ENCODE measurements at places on chromosomes 5 and 9.

DNA sequence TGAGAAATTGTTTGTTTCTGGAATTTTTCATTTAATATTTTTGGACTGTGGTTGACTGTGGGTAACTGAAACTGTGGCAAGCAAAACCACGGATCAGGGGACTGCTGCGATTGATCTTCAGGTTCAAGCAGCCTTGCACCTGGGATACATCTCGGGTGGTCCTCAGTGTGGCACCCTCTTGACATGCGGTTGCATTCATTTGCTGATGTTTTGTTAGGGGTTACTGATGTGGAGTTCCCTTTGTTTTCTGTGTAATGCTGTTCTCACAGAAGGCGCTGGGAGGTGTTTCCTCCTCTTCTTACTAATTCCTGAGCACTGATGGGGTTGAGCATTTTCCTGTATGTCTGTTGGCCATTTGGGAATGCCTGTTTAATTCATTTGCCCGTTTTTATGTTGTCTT, 60.4 kb downstream of the EHMT1 start:
- DNase-seq = no peak

- DNase-seq = no peak
These were observed 315.5 kb upstream of the RGMB start for GRCh38 chr5:98458004-98458403.

DNA sequence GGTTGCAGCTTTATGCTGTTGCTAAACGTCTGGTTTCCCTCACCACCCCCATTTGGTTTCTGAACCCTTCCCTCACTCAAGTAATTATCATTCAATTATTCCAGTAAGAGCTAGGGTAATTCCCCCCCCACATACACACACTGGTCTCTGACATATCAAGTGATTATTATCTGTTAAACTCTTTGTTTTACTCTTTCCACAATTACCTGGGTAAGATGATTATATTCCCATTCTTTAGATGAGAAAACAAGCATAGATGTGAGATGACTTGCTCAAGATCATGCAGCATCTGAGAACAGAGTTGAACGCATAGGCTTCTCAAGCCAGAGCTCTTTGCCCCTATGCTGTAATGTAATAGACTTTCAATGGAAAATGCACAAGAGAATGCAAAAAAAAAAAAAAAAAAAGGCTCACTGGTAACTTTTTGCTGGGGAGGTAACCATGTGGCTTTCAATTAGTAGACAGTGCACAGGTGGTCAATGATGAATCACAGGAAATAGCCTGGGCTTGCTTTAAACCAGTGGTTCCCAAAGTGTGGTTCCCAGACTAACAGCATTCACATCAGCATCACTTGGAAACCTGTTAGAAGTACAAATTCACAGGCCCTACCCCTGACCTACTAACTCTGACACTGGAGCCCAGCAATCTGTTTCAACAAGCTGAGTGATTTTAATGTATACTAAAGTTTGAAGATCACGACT, 87.6 kb downstream of the PIK3R1 start:
- DNase-seq = no peak

GRCh38 chr9:90219548-90220118, 423.0 kb downstream of the DIRAS2 start:
- DNase-seq = no peak

- no peak for DNase-seq
These were observed 623.5 kb upstream of the NUDT12 start for GRCh38 chr5:104186100-104186499.

- DNase-seq = no peak
These were observed 68.2 kb downstream of the KCNT1 start for GRCh38 chr9:135770203-135770535.

DNA sequence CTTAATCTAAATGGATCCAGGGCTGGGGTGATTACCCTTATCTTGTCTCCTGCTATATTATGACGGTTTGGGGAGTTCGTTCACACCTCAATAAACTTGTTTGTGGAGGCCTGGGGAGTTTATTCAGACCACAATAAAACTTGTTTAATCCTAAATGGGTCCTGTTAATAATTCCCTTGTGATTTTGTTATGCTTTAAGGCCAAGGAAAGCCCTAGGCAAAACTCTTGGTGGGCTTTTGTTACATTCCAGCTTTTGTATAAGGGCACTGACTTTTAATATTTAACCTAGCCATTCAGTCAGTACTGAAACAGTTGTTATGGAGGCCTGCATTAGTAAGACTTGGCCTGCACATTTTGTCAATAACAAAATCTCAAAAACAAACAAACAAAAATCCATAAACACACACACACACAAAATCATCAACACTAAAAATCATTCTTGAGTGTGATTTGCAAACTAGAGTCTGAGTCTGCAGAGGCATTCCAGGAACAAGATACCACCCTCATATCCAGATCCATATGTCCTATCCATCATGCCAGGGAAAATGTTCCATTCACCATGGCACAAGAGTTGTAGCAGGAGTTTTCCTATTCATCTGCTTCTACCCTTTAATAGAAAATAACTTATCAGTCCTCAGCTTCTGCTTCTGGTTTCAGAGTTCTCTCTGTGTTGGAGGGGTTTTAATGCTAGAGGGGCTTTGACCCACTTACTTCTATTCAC, 421.7 kb downstream of the AGTPBP1 start:
- no peak for DNase-seq

- no peak for DNase-seq
These were observed 24.8 kb upstream of the CTNNAL1 start for GRCh38 chr9:109037946-109038715.

DNA sequence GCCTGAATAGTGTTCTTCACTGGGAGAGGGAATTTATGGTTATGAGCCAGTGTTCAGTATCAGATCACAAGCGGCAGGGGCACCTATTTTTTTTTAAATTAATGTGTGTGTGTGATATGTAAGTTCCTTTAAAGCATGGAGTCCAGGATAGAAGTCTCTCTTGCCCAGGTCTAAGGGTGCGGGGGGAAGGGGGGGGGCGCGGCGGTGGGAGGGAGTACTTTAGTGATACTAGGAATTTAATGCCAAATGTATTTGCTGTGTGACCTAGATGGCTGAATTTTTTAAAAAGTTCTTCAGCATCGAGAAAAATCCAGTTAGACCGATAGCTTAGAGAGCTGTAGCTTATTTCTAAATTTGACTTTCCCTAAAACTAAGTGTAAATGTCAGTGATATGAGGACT, 1.5 kb upstream of the FCHO2 start:
- no peak for DNase-seq

GRCh38 chr5:112551419-112552032, 132.4 kb upstream of the EPB41L4A start:
- DNase-seq = no peak

- no peak for DNase-seq
These were observed at the start of gene FRMPD1 for GRCh38 chr9:37650873-37651768. Gene FRMPD1, plus strand, starts transcription at chr9:37650954. Its CDS starts 41,688 bp downstream, at chr9:37692642.

- DNase-seq = no peak
These were observed 78.4 kb upstream of the IL6ST start for GRCh38 chr5:56072863-56073766.

DNA sequence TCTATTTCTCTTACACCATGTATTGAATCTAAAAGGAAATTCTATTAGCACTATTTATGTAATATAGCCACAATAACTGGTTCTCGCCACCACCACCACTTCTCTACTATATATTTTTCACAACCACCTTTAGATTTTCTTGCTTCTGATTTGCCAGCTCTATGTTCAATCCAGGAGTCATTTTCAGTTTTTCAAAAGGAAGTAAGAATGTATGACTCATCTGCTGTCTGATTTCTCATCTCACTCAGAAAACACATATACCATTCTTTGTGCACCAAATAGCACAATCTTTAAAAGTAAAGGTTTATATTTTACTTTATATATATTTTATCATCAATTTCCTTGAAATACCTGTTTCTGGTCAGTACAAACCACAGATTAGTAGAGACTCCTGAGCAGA, 1127.5 kb downstream of the TAF11L14 start:
- DNase-seq = no peak

DNA sequence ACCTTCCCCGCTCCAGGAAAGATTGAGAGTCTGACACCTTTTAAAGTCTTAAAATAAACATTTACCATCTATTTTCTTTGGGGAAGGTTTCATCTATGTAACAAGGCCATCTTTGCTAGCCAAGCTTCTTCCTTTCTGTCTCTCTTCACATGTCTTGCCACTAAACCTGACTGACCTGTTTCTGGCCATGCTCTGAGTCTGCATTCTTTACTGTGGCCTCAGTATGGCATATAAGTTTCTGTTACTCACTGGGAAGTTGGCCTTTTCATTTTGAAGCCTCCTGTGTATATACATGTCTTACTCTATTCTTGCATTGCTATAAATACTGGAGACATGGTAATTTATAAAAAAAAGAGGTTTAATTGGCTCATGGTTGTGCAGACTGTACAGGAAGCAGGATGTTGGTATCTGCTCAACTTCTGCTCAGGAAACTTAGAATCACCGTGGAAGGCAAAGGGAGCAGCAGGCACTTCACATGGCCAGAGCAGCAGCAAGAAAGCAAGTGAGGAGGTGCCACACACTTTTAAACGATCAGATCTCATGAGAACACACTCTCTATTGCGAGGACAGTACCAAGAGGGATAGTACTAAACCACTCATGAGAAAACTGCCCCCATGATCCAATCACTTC, 48.1 kb downstream of the KCNV2 start:
- no peak for DNase-seq

GRCh38 chr5:108769352-108769751, 21.7 kb downstream of the FER start:
- no peak for DNase-seq

DNA sequence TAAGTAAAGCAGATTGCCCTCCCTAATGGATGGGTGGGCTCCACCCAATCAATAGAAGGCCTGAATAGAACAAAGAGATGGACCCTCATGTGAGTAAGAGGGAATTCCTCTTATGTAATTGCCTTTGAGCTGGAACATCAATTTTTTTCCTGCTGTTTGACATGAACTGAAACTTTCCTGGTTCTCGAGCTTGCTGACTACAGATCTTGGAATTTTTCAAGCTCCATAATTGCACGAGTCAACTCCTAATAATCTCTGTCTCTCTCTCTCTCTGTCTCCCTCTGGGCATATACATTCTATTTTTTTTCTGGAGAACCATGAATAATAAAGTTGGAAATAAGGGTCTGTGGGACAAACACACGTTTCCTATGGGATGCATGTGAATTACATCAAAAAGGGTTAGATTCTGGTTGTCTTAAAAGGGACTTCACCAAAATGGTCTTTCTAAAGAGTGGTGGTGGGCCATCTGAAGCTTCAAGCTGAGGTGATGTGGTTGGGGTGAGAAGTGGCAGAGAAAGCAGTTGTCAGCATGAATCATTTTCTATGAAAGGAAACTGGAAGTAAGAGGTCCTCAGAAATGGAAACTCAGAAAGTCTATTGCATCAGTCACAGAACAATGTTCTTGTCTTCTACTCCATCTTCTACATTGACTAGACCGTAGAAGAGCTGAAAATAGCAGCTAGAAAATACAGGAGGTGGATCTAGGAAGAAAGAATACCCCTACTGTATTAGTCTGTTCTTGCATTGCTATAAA, 47.0 kb upstream of the HOMER1 start:
- DNase-seq = no peak

DNA sequence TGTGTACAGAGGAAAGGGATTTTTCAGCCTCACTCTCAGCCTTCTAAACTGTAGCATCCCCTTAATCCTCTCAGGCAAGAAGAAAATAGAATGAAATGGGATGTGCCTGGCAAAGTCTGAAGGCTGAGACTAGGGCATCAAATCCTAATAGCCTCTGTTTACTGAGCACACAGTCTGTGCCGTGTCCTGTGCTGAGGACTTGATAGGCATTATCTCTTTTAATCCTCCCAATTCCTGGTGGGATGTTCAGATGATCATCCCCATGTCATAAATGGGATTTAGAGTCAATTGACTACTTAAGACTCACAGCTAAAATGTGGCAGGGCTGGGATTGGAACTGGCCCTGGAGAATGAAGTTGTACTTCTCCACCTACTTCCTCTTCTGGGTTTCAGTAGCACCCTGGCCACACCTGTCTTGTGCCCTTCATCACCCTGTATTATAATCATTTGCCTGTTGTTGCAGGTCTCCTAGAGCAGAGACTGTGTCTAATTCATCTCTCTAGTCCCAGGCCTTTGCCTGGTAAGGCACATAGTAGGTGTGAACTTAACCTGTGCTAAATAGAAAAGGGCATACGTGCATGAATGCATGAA, 81.0 kb downstream of the WWC1 start:
- DNase-seq = no peak

GRCh38 chr5:78289911-78290310, 4.6 kb downstream of the AP3B1 start:
- DNase-seq = no peak

DNA sequence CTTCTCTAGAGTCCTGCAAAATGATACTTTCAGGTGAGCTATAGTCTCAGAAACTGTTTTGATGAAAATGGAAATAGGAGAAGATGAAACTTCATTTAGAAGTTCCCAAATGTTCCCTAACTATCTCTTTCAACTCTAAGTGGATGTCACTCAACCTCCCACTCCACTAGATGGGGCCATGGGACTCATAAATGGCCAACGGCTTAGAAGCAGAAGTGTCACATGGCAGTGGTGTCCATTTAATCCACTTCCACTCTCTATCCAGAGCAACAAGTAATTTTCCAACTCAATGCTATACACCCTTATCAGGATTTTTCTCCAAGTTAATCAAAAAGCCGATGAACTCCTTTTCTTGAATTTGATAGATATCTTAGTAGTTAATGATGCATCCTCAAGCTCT, 295.7 kb downstream of the EDIL3 start:
- no peak for DNase-seq

GRCh38 chr9:79572032-79572607, 355 bp downstream of the TLE4 start:
- DNase-seq = no peak

DNA sequence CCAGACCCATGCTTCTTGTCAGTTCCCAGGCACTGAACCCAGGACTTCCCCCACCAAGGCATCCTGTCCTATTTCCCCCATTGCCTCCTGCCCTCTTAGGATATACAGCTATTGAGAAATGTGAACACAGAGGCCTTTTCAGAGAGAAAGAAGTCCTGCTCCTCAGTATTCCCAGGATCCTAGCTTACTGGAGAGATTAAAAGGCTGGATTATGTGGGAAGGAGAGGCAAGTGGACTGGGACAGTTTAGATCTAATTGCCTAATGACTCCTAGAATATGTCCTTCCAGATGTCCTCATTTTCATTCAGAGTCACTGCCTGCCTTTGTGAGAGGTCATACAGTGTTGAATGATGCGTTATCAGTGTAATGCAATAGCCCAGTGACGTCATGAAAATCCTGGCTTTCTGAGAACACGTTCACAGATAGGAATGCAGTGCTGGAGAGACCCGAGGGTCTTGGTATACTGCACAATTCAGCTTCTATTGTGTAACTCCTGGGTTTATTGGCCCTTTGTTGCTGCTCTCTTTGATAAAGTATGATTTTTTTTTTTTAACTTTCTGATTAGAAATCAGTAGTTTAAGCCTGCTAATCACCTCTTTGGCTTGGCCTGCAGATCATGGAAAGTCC, 26.2 kb downstream of the WWC1 start:
- no peak for DNase-seq
